ENCODE measurements at places on chromosomes 2 and 18.

DNA sequence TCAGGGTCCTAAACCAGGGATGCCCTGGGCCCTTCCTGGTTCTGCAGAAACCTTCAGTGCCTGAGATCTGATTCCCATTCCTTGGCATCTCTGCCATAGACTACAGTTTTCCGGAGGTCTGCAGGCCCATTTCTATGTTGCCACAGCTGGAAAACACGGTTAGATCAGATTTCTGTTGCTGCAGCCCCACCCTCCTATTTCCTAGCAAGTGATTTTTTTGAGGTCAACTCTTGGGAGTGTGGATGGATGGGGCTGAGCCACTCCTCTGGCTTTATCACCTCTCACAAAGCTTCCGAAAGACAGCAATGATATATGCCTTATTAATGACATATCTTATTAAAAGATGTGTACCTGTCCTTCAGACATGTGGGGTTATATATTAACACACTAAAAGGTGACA lies 56.3 kb downstream of the ZAP70 start:
- no peak for DNase-seq

DNA sequence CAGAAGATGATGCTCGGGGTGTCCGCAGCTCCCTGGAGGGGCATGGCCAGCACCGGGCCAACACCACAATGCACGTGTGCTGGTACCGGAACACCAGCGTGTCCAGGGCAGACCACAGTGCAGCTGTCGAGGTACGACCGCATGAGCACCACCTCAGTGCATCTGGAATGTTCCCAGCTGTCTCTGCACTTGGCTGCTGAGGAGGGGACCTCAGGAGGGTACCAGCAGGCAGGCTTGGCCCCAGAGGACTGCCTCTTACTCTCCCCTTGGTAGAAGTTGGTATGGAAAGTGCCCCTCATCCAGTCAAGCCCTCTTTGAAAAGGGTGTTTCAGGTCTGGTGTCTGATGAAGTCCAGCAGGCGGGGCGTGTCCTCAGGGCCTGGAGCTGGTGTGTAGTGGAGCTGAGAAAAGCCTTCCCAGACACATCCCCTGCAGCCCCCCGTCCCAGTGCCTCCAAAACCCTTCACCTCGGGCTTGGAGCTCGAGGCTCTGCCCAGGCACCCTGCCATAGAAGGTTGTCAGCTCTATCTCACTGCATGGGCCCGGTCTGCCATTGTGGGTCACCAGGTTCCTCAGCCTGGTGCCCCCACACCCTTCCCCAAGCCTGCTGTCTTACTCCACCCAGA lies 16.7 kb downstream of the STK25 start:
- no peak for DNase-seq

- no peak for DNase-seq
Observed at GRCh38 chr2:194696690-194697089, 960.3 kb upstream of the SLC39A10 start.

DNA sequence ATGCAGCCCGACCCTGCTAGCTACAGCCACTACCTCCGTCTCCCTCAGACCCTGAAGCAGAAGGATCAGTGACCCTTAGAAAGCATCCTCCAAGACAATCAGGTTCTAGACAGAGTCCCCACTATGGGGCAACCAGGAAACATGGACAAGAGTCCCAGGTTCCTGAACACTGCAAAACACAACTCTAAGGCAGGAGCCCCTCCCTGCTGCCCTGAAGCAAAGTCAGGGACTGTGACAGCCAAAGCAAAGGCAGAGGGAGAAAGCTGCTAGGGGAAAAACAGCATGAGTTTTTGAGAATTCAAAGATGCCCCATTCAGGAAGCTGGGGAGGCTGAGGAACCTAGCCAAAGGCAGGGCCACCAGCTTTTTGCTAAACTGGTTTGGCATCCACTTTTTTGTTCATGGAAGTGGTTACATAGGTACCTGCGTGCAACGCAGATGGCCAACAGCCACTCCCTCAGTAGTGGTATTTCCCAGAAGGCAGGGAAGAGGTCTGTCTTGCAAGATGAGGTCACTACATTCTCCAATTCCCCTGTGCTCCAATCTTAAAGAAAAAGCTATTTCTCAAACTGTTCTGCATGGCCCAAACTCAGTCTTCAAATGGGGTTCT lies 33.2 kb downstream of the MYO5B start:
- DNase-seq = no peak

- DNase-seq = no peak
Observed at GRCh38 chr18:45384137-45384961, 230.9 kb upstream of the SLC14A2 start.
